ENCODE measurements at places on chromosomes 7 and 10.

- DNase-seq, result no peak
These were observed 6.2 kb downstream of the CCDC6 start for GRCh38 chr10:59900048-59900727.

- DNase-seq, result no peak
These were observed 40.3 kb downstream of the COL17A1 start for GRCh38 chr10:104045151-104046089.

DNA sequence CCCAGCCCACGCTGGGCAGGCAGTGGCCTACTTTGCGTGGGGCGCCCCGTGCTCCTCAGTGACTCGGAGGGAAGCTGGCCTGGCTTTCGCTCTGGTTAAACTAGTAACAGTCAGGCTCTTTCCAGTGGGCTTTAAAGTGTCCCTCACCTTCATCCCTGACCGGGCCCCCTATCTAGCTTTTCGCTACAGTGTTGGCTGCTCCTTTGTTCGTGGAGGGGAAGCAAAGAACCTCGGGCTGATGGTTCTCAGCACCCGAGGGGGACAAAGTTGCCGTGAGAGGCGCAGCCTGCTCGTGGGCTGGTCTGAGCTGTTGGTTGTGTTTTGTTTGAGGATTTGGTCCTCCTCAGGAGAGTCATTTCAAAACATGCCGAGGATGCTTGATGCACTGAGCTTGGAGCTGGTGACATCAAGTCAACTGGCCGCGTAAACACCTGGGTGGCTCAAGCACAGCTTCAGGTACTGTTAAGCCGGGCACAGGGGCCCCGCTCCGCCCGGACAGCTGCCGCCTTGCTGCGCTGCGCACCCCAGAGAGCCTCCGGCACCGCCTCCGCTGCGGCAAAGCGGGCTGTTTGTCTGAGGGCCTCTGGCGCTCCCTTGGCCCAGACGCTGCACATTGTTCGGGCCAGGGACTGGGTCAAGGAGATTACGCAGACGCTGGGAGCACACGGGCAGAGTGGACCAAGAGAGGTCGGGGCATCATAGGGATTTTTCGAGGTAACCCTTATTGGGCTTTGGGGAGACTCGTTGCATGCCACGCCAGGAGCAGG lies 1.6 kb downstream of the DLX6 start:
- DNase-seq, result no peak

DNA sequence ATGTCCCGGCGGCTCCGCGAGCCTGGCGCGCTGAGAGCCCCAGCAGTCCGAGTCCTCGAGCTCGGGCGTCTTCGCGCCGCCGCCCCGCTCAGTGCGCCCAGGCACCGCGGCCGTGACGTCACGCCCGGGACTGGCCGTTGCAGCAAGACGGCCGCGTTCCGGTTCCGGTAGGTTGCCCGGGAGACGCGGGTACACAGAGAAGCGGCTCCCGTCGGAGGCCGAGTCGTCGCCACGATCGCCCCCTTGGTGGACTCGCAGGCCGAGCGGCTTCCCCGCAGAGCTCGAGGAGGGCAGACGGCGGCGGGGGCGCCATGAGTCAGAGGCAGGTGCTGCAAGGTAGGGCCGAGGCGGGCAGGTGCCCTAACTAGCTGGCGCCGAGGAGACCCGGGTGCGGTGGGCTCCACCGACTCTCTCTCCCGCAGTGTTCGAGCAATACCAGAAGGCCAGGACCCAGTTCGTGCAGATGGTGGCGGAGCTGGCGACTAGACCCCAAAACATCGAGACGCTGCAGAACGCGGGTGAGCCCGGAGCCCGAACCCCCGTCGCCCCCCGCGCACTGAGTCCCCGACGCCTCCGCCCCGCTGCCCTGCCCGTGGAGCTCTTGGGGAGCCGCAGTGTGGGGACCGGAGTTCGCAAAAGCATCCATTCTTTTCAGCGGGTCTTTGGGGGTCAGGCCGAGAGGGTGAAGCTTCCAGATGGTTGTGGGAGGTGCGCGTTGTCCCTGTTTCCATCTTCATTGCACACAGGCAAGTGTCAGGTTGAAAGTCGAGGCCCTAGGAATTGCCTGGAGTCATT lies at the start of gene SPAG6:
Gene SPAG6, plus strand, starts transcription at position 196 of the 795 bp plus-strand sequence. Its CDS starts 116 bp downstream, at position 312.
- DNase-seq, result no peak

DNA sequence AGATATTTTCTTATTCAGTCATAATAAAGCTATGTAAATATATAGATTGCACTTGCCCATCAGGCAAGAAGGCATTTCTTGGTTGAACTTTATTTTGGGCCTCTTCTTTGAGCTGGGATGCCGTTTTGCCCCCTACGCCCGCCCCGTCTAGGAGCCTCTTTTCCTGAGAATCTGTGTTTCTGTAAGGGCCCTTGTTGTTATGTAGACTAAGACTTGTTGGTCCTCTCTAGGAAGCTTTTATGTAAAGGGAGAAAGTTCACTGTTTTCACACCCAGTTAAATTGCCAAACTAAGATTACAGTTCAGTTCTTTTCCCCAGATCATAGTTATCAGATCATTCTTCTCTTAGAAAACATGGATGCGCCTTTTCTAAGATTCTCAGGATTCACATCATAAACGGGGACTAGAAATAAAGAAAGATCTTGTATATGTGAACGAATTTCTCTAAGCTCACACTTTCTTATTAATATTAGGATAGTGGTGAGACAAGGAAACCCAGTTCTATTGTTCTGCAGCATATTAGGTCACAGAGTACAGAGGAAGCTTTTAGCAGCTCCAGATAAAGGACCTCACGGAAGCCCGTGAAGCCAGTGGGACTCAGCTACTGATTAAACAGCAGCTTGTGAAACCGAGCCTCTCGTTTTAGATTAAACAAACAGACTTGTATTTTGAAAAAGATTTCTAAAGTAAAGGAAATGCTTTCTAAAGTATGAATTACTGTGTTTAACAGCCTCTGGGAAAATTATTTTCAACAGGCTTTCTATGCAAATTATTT lies 3.8 kb downstream of the LMTK2 start:
- no peak for DNase-seq

DNA sequence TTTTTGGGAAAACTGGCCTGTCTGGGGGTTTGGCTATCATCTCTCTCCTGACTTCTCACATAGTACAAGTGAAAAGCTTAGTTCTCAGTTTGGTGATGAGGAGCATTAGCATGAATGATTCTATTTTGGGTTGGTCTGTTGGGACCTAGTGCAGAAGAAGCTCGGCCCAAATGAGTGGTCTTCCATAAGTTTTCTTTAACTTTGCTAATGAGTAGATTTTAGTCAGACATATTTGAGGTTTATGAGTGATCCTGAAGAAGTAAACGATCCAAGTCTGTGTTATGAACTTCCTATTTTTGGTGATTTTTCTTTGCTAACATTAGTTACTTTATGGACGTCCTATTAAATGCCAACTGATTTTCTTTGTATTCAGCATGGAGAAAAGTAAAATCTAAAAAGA lies 51.7 kb upstream of the CALD1 start:
- DNase-seq, result no peak

GRCh38 chr7:26995666-26996065 lies 100.1 kb downstream of the HOXA1 start:
- no peak for DNase-seq

GRCh38 chr10:103793429-103793828 lies 61.9 kb downstream of the SH3PXD2A start:
- no peak for DNase-seq

GRCh38 chr10:129589546-129589945 lies 122.5 kb downstream of the MGMT start:
- no peak for DNase-seq

GRCh38 chr10:26391701-26392695 lies 46.1 kb upstream of the APBB1IP start:
- no peak for DNase-seq

GRCh38 chr7:73312831-73313520 lies 4.3 kb upstream of the NSUN5 start:
- no peak for DNase-seq

- DNase-seq, result no peak
These were observed 10.0 kb downstream of the DNAJC1 start for GRCh38 chr10:21993360-21994001.

DNA sequence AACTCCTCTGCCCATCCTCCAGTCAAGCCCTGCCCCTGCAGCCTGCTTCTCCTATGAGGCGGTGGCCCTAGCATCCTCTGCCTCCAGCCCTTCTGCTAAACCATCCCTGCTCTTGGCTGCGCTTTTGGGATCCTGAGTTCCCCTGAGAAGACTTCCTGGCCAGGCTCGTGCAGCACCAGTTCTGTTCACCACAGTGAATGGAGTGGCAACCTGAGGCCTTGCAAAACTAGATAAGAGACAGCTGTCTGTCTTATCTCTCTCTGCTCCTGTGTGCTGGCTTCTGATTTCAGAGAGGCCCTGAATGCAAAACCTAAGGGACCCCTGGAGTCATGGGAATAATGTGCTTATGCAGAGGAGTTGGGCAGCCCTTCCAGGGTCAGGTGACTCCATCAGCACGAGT lies 119.2 kb downstream of the TMEM178B start:
- no peak for DNase-seq

- DNase-seq, result no peak
These were observed 566.1 kb upstream of the NRP1 start for GRCh38 chr10:33900596-33900995.

DNA sequence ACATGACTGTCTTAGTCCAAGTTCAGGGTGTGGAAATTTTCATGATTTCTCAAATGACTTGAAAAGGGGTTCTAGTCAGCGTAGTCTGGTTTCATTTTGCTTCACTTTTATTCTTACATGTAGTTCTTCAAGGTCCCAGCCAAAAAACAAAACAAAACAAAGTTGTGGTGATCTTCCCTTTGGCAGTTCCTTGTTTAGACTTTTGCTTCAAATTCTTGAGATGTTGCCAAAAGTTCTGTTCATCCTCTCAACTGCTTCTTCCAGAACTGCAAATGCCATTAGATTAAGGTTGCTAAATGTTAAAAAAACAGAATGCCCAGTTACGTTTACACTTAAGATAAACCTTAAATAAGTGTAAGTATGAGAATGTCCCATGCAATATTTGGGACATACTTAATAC lies 370.8 kb upstream of the LRRTM3 start:
- no peak for DNase-seq

GRCh38 chr7:37322831-37323230 lies 125.8 kb downstream of the ELMO1 start:
- no peak for DNase-seq

DNA sequence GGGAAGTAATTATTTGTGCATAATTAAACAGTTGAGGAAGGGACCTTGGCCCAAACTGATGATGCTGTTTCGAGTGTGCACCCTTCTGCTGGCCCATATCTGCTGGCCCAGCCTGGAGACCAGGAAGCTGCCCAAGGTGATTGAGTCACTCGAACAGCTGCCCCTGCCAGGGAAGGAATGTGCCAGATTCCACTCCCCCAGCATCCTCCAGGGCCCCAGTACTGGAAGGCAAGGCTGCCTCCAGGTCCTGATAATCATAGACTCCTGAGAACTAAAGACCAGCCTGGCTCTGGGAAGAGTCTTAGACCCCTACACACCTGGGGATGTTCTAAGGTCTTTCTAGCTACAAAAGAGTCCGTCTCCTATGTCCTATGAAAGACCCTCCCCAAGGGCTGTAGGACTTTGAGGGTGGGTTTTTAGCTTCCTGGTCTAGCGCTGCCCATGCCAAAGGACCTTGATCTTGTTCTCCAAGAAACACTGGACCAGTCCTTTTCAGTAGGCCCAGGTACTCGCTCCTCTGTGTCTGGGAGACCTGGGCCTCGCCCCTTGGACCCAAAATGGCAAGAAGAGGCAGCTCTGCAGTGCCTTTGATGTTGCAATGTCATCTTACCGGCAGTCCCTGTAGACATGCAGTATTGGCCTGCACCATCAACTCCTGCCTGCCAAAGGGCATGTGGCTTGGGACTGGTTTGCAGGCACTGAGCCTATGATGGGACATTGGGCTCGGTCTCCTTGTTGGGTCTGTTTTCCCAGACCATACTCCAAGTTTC lies 103.2 kb upstream of the GPR26 start:
- no peak for DNase-seq

DNA sequence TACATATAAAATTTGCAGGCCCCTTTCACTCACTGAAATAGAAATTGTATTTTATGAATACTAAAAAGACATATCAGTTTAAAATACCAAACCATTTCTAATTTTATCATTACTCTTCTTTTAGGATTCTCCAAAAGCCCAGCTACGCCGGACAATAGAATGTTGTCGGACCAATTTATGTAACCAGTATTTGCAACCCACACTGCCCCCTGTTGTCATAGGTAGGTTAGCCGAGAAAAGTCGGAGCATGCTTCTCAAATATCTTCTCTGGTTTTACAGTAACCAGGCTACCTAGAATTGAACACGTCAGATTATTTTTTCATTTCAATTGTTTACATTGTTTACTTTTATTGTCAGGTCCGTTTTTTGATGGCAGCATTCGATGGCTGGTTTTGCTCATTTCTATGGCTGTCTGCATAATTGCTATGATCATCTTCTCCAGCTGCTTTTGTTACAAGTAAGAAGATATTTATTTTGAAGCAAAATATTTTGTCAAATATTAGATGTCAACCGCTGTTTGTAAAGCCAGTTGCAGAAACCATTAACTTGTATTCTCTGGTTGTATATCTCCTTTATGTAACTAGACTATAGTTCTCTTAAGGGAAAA lies 57.6 kb downstream of the MMRN2 start:
- DNase-seq, result no peak

DNA sequence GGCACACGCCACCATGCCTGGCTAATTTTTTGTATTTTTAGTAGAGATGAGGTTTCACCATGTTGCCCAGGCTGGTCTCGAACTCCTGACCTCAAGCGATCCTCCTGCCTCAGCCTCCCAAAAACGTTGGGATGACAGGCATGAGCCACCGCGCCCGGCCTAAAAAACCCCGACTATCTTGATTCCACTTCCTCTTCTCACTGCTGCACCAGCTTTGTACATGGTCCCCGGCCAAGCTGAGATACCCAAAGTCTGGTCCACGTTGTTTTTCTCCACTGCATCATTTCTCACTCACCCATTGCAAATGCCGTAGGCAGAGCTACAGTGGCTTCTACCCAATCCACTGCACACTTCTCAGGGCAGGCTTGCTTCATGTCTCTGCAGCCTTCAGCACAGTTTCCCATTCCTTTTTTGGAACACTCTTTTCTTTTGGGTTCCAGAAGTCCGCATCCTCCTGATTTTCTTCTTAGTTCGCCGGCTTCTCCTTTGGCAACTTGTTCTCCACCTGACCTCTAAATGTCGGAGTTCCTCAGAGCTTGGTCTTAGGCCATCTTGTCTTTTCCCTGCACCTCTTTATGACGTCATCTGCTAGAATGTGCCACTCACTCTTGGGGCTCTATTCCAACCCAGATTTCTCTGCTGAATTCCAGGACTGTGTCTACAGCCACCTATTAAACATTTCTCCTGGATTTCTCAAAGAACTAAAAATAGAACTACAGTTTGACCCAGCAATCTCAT lies 6.0 kb upstream of the GNB2 start:
- no peak for DNase-seq
